ENCODE measurements at places on chromosomes 16 and 17.

DNA sequence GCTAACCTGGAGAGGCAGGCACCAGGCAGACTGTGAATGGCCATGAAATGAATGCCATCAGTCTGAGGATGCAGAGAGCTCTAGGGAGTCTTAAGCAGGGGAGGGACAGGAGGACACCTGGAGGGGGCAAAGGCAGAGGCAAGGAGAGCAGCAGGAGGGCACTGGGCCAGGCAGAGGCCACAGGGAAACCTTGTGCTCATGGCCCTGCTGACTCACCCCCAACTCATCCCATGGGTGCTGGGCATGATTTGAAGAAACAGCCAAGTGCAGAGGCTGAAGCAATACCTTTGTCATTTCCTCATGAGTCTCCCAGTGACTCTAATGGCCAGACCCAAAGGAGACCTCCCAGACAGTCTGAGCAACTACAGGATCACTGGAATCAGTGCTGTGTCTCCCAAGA lies 141.4 kb downstream of the TMEM132E start:
- DNase-seq = no peak

DNA sequence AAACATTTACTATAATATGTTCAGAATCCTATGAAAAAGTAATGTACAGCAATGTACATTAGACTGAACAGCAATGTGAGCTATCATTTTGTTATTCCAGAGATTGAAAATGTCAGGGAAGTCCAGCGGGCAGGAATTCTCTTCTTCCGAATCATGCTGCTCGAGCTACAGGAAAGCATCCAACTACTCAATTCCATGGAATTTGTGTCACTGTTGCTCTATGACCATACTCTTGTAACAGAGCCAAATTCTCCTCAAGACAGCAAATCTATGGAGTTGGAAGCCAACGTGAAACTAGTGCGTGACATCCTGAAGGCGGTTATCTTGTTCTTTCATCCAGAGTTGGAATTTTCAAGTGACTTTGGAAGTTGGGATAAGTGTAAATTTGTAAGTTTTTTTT lies 24.8 kb upstream of the NSRP1 start:
- DNase-seq = no peak

DNA sequence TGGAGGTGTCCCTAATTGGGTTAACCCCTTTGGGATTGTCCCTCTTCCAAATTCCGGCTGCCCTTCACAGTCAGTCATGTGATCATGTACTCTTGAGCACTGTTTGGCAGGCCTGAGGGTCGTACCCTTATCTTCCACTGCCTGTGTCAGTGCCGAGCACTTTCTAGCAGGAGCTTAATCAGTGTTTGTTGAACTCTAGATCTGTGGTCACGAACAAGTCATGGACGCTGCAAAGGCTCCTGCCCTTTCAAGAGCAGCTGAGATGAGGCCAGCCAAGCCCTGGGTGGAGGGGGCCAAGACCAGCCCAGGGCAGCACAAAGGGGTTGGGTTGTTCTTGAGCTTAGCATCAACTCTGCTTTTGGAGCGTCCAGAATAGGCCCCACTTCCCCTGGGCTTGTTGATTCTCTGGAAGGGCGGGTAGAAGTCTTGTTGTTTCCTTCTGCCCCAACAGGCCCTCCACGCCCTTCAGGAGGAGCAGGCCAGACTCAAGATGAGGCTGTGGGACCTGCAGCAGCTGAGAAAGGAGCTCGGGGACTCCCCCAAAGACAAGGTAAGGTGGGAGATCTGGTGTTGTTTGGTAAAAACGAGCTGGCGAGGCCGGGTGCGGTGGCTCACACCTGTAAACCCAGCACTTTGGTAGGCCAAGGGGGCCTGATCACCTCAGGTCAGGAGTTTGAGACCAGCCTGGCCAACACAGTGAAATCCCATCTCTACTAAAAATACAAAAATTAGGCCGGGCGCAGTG lies 5.3 kb downstream of the IFI35 start:
- DNase-seq = no peak

GRCh38 chr17:76270770-76271668 lies 5.9 kb downstream of the UBALD2 start:
- no peak for DNase-seq

- no peak for DNase-seq
Observed at GRCh38 chr17:80706463-80706867, 161.8 kb downstream of the RPTOR start.

GRCh38 chr17:41967921-41968578 lies 1.5 kb downstream of the CNP start:
- no peak for DNase-seq

GRCh38 chr17:41551365-41551764 lies 20.5 kb downstream of the KRT9 start:
- DNase-seq = no peak

GRCh38 chr17:65183736-65184135 lies 46.6 kb downstream of the RGS9 start:
- no peak for DNase-seq

DNA sequence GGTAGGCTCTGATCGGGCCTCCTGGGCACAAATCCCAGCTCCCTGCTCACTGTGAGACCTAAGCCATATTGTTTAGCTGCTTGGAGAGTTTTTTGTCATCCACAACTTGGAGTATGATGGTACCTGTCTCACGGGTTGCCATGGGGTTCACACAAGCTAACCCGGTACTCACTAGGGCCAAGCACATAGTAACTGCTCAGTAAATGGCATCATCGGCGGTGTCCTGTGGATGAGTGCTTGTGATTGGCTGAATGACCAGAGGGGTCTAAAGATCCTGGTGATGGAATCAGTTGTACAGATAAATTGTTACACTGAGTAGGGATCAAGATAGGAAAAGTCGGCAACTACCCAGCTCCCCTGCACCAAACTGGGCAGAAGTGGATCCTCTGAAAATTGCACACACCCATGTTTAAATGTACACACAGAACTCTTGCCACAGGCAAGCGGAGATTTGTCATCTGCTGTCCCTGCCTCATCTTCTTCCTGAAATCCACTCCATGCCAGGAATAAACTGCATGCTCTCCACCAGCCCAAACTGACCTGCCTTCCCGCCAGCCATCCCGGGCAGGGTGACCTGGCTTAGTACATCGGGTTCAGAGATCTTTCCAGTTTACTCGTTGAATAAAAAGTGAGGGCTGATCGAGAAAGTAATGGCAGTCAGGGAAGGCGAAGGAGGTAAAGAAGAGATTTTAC lies 6.5 kb downstream of the MAPT start:
- DNase-seq = no peak

DNA sequence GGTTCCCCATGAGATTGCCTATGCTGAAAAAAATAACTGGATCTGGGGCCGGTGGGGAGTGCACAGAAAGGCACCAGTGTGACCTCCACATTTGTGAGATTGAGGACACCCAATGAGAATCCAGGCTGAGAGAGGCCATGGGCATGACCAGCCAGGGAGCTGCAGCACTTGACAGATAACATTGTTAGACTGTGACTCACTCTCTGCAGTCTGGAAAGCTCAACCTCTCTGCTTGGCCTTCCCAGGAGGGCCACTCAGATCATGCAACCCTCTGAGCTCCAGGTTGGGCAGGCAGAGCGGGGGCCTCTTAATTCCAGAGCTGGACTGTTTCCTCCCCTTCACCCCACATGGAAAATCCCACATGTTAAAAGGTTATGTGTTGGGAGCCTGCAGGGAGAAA lies 30.1 kb downstream of the FZD2 start:
- no peak for DNase-seq

DNA sequence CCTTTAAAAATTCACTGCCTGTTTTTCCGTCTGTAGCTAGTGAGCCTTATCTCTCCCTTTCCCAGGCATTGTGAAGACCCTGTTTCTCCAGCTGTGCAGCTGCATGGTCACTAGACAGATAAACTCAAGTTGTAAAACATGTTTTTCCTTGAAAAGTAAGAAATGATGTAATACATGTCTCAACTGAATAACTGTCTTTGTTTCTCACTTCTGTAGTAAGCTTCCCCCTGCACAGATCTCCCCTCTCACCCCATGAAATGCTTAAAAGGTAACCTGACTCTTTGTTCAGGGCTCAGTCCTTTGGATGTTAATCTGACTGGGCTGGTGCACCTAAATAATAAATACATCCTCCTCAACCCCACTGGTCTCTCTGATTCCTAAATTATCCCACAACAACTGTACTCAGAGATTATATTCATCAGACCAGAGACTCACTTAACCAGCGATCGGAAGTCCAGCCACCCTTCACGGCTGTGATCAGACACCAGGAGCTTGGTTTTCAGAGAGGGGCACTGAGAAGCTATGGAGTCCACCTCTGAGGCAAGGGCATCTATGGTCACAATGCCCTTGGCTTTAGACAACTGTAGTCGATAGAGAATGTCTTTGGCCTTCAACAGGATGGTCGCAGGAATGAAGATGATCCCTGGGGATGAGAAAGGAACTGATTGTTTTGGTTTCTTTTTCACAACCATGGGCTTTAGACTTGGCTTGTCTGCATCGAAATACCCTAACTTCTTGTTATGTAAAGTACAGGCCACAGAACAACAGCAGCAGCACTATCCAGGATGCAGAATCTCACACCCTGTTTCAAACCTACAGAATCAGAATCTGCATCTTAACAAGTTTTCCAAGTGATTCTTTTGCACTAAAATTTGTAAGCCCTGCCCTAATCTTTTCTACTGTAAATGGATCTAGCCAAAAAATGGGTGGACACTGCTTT lies 15.4 kb downstream of the ACSM1 start:
- DNase-seq = no peak

- no peak for DNase-seq
Observed at GRCh38 chr17:57953705-57954396, 1.4 kb downstream of the CUEDC1 start.

GRCh38 chr17:51682115-51682514 lies 421.8 kb downstream of the UTP18 start:
- DNase-seq = no peak

- no peak for DNase-seq
Observed at GRCh38 chr17:39666601-39667261, 1.5 kb upstream of the PNMT start.

DNA sequence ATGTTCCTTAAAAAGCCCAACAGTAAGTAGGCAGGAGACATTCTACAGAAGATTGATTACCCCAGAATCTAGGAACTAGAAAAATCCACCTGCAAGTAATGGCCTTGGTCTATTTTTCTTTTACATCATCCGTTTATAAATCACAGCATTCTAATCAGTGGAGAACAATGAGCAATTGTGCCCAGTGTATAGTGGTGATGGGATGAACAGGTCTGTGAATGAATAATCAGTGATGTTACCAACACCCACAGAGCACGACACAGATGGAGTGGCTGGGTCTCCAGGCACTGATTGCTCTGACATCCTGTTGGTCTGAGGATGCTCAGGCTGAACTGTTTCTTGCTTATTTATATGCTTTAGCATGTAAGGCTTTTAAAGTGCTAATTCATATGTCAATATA lies 1251.2 kb upstream of the CDH8 start:
- no peak for DNase-seq

DNA sequence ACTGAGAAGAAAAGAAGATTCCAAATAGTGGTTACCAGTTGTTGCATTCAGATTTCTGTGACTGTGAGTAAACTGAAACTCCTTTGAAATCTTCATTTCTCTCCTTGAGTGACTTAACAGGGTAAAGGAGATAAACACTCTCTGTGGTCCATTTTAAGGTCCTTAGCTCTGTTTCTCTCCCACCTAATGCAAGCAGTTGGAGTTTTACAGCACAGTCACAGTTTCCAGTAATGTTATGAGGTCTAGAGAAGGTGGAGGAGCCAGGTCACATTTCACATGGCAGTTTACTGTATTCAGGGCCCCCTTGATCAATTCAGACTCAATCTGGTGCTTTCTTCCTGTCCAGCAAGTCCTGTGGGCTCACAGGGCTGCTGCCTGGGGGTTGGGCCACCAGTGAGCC lies 32.2 kb upstream of the SLC12A3 start:
- no peak for DNase-seq

DNA sequence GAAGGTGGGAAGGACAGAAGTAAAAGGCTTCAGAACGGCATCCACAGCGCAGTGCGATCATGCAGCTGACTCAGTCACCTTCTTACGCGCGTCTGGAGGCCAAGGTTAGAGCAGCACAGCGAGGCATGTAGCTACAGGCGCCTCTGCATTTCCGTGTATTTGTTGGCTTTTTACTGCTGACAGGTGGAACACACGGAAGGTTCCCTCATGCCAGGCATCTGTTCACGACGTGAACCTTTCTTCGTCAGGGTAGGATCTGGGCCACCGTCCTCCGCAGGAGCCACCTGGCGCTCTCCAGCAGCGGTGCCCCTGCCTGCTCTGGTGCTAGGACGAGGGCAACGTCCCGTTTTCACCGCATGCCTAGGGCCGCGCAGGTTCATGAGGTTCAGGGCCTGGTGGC lies 15.3 kb downstream of the TMEM204 start:
- DNase-seq = no peak

DNA sequence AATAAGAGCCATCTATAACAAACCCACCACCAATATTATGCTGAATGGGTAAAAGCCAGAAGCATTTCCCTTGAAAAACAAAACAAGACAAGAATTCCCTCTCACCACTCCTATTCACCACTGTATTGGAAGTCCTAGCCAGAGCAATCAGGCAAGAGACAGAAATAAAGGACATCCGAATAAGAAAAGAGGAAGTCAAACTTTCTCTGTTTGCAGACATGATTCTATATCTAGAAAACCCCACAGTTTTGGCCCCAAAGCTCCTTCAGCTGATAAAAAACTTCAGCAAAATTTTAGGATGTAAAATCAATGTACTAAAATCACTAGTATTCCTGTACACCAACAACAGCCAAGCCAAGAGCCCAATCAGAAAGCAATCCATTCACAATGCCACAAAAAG lies 271.8 kb upstream of the AXIN2 start:
- no peak for DNase-seq

- DNase-seq = no peak
Observed at GRCh38 chr16:84928679-84929420, 82.5 kb downstream of the ZDHHC7 start.

- no peak for DNase-seq
Observed at GRCh38 chr16:77987810-77988209, 34.5 kb upstream of the CLEC3A start.

DNA sequence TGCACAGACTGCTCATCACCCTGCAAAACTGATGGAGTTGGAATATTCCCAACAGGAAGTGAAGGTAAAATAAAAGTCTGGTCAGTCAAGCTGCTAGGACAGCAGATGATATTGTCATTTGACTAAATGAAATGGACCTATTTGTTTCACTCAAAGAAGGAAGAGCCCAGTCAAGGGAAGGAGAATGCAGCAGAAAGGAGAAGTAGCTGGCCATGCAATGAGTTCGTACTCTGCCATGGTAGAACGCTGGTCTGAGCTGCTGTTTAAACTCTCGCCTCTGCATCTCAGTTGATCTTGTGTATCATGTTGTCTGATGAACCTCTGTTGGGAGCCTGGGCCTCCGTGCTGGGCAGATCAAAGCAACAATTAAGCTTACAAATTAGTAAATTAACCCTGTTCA lies 15.6 kb upstream of the YPEL2 start:
- no peak for DNase-seq

DNA sequence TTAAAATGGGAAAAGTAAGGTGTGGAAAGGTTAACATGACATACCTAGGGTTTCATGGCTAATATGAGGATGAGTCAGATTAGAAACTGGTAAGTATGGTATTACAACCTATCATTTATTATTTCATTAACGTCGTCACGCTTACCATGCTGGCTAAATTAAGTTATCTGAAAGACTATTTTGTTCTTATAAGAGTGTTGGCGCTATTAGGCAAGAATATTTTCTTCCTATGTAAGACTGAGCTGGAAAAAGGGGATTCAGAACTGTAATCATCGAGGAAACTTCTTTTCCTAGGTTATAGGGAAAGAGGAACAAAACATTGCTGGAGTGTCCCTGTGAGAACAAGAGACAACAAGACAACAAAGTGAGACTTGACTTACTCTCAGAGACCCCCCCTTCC lies 440.8 kb downstream of the KCNJ2 start:
- no peak for DNase-seq

All from brain pericyte (primary cell).